Right ventricle myocardium superior (tissue), 1 donor: ENCODE measurements at places on chromosomes 6 and 20. TPM values are rescaled to one million over a fixed set of nuclear protein-coding genes. Genes with fewer than 3 reads are reported as not detected.

DNA sequence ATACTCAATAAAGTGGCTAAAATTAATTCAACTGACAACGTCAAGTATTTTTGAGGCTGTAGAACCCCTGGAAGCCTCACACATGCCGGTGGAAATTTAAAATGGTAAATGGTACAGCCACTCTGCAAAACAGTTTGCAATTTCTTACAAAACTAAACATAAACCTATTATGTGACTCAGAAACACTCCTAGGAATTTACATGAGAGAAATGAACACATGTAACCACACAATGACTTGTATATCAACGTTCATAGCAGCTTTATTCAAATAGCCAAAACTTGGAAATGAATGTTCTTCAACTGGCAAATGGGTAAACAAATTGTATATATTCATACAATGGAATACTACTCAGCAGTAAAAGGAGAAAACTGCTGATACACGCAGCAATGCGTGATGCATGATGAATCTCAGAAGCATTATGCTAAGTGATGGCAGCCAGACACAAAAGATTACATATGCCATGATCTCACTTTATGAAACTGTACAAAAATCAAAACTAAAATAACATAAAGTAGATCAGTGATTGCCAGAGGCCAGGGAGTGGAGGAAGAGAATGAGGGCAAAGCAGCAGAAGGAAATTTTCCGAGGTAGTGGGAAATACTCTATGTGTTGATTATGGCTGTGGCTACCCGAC, 112.5 kb downstream of the FAM50B start:
- no peak for DNase-seq

- peak; percentile 81 for DNase-seq
Observed at GRCh38 chr20:54199721-54200176, 8.1 kb upstream of the PFDN4 start.

DNA sequence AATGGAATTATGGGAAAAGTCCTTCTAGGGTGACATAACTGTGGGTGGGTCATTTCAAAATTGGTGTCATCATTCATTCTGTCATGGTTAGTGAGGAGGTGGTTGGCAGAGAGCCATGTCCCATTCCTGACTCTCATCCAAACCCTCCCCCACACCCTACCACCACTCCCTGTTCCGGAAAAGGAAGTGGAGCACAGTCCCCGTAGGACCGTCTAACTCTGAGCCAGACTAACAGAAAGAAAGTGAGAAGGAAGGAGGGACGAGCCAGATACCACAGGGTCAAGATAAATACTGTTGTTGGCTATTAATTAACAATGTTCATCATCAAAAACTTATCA, 4.8 kb downstream of the TRIM10 start:
- no peak for DNase-seq

DNA sequence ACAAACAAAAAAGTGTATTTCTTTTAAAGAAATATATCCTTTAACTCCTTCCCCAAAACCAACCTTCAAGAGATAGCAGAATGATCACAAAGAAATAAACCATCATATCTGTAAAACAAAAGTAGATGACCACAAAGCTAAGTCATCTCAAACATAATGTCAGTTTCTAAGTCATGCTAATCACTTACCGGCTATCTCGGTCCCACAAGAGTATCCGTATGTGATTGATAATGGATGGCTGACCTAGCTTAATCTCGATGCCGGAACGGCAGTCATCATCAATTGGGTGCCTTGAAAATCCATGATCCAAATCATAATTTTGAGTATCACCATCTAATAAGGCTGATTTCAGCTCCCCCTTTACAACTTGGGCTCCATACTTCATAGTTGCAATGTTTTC, 59.7 kb downstream of the BTBD9 start:
- DNase-seq, result no peak

The UBE3D gene
- total RNA-seq, result 2.7 TPM

The TBX18 gene
- 5.5 TPM for total RNA-seq

The KIAA1755 gene
- 5.4 TPM for total RNA-seq

The CAGE1 gene
- total RNA-seq, result not detected
